ENCODE measurements at places on chromosomes 2 and 18.

DNA sequence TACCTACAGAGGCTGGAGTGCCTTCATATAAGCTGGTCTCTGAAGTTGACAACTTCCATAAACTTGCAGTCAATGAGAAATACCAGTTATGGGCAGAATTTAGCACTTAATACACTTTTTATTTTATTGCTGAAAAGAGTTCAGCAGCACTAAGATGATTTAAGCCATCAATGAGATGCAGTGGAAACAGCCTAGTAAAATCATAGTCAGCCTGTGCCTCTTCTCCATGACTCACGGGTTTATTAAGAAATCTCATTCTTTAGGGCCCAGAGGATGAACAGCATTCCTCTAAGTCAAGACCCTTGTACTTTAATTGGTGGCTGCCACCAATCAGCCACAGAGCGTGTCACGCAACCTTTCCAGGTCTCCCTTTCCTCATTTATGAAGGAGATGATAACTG, 1357.9 kb upstream of the CELF4 start:
- DNase-seq = no peak

GRCh38 chr2:131076707-131077106, 16.6 kb downstream of the FAM168B start:
- no peak for DNase-seq

DNA sequence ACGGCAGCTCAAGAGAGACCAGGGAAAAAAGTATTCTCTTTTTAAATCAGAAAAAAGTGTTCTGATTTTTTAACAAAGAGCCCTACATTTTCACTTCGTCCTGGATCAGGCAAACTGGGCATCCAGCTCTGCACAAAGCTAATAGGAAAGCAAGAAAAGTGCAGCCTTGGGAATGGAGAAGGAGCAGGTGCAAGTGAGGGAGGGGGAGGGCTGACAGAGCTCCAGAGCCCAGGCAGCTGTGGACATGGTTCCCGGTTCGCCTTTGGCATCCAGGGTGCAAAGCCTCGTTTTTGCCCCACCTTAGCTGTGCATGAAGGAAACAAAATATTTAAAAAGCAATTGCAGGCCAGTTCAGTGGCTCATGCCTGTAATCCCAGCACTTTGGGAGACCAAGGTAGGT, 82.2 kb downstream of the FAM124B start:
- no peak for DNase-seq

GRCh38 chr2:53508667-53509066, 258.9 kb upstream of the CHAC2 start:
- no peak for DNase-seq

GRCh38 chr2:120873958-120874887, 138.6 kb downstream of the GLI2 start:
- no peak for DNase-seq

GRCh38 chr2:126921066-126921465, 22.4 kb downstream of the TEX51 start:
- DNase-seq = no peak

DNA sequence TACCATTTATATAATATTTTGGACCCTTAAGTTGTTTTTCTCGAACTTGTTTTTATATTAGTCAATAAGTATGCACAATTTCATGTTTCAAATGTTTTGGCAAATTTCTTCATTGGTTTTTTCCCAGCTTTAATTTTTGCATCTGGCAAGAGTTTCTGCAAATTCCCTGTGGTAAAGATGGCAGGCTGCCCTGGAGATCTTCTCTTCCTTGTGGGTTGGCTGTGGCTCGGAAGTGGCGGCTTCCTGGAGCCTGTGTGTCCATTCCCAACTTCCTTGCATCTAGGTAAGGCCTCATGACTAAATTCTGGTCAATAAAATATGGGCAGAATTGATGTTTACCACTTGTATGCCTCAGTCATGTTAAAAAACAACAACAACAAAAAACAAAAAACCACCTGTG, 818.6 kb downstream of the EPHA4 start:
- no peak for DNase-seq

DNA sequence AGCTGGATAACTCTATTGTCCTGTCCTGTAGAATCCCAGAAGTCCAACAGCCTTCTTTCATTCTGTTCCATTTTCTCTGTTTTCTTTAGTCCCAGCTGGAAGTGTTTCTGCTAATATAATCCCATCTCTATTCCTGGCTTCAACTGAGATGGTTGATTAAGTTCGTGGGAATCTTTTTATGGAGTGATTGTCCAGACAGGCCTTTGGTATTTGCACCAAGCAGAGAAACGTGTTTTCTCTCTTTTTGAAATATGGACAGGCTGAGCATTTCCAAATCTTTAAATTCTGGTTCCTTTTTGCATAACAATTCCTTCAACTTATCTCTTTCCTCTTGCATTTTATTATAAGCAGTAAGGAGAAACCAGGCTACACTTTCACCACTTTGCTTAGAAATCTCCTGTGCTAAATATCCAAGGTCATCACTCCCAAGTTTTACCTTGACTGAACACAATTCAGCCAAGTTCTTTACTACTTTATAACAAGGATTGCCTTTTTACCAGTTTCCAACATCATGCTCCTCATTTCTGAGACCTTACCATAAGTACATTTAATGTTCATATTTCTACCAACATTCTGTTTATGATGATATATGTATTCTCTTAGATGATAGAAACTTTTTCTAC, 108.8 kb downstream of the ZFP36L2 start:
- no peak for DNase-seq

- no peak for DNase-seq
Observed at GRCh38 chr18:21996351-21996826, 173.0 kb upstream of the GATA6 start.

- no peak for DNase-seq
Observed at GRCh38 chr2:138275292-138275690, 226.3 kb upstream of the SPOPL start.

DNA sequence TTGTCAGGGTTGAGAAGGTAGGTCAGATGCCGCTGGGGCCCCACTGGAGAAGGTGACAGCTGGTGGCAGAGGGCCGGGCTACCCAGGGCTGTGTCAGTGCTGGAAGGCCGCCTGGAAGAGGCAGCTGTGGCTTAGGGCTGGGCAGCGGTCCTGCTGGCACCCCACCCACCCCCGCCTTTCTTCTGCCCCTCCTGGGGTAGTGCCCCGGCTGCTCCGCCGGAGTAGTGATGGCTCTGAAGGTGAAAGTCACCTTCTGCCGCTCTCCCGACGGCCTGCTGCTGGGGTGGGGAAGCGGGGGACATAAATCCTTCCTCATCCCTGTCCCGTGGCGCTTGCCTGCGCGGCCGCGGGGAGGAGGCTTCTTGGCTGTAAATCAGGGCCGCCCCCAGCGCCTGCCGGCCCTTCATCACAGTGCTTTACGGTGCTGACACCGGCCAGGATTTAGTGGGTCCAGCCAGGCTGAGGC, 332.2 kb downstream of the DYSF start:
- DNase-seq = no peak

DNA sequence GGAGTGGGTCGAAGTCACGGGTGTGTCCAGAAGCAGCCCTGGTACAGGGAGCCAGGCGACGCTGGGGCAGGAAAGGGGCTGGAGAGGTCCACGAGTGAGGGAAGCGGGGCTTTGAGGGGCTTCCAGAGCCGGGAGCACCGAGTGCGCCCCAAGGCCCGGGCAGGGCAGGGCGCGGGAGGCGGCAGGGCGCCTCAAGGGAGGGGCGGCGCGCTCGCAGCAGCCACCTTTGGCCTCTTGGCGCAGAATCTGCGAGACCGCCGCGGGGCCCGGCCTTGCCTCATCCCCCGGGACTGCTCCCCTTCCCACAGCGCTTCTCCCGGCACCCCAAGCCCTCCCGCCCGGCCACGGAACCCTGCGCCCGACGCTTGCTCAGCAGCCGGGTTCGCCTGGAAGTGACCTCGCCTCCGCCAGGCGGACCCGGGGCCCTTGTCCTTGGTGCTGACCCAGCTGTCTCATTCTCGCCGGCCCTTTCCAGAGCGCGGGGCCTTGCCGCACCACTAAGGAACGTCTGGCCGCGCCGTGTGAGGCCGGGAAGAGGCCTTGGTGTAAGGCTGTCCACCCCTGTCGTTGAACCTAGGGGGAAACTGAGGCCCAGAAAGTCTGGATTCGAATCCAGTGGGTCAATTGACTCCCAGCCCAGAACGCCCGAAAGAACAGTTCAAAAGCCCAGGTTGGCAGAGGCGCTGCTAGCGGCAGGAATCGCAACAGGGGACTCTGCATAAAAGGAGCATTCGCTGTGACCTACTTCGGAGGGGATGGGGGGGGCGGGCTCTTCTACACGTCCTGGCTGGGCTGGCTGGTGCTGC, 584 bp upstream of the DNER start:
- no peak for DNase-seq

DNA sequence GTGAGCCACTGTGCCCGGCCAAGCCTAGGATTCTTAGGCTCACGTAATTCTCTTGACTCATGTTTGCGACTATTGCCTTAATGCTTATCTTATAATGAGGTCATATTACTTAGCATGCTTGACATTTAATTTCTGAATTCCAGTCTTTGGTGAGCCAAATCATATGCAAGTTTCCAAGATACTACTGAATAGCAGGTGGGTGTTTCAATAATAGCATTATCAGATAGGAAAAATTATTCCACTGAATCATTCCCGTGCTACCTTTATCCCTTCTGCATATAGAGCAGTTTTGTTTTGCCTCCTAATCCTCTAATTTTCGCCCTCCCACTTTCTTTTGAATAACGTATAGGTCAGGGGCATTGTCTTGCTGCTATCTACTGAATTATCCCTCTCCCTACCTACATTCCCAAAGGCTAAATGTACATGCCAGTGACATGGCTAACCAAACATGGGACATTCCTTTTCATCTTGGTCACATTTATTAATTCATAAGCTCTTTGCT, 4.9 kb downstream of the DAW1 start:
- no peak for DNase-seq

DNA sequence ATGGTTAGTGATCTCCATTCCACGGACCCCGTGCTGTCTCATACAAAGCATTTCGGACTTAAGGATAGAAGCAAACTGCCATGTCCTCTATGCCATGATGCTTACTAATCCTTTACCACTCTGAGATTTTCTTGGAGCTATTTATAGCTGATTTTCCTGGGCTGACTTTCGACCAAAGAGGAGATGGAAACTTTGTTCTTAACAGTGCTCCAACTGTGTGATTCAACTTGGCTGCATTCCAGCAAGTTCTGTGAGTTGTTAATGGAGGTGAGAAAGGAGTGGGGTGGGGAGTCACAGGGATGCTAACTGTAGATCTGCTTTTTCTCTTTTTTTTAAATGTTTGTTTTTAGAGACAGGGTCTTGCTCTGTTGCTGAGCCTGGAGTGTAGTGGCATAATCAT, 45.5 kb upstream of the MSH2 start:
- DNase-seq = no peak

DNA sequence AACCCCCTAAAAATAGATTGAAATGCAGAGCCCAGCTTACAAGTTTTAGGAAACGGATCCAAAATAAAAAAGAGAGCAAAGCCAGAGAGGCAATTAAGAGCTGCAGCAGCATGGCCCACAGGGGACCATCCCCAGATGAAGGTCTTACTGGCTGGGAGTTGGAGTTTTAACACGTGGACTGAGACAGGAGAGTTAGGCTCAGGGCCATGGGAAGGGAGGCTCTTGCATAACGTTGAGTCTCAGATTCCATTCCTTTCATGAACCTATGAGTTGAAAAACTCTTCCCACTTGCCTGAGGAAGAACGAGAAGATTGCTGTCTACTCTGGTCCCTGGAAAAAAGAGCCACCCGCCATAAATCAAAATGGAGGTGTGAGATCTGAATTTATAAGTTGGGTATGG, 101.8 kb upstream of the NDUFV2 start:
- no peak for DNase-seq

DNA sequence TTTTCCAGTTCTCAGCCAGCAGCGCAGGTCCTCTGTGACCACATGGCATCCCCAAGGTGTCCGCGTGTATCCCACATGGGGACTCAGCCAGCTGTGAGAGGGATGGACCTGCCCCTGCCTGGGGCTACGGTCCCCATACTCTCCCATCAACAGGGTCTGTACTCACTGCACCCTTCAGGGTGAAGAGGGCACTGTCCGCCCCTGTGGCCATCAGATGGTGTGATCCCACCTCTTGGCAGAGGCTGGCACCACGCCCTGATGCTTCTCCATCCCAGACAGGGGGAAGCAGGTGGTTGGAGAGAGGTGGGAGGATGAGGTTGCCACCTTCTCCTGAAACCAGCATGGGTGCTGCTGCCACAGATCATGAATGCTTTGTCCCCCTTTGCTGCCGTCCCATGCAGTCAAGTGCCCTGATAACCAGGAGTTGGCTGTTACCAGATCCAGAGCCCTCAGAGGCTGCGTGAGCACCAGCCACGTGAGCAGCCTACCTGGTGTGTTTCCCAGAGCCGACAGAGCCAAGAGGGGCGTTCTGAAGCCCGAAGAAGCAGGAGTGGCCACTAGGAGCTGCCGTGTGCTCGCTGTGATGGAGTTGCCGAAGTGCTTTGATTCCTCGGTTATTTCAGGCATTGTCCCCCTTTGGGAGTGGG, 93.9 kb downstream of the SH3RF3 start:
- no peak for DNase-seq

DNA sequence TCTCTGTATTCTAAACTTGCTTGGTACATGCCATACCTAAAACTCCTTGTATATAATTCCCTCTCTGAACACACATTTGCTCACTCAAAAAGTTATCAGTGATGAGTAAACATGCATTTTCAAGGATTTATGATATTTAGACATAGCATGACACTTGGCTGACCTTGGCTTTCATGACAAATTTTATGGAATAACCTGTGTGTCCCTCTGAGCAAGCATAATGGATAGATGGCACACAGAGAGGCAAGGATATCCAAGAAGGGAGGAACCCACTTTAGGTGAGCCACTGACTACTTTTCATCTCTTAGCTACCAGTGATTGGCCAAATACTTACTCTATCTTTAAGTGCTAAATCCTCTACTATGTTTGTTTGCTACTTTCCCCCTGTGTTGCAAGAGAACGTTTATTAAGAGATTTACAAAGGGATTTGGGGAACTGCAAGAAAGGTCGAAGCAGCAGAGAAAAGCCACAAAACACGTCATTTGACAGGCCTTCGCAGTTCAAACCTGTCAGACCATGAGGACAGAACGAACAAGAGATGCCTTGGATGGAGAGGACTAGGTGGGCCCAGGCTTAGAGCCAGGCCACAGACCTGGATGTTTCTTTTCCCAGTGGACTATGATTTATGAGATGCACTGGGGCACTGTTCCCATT, 379.9 kb downstream of the NBAS start:
- no peak for DNase-seq

- DNase-seq = no peak
Observed at GRCh38 chr2:123493687-123494086, 531.4 kb upstream of the CNTNAP5 start.

DNA sequence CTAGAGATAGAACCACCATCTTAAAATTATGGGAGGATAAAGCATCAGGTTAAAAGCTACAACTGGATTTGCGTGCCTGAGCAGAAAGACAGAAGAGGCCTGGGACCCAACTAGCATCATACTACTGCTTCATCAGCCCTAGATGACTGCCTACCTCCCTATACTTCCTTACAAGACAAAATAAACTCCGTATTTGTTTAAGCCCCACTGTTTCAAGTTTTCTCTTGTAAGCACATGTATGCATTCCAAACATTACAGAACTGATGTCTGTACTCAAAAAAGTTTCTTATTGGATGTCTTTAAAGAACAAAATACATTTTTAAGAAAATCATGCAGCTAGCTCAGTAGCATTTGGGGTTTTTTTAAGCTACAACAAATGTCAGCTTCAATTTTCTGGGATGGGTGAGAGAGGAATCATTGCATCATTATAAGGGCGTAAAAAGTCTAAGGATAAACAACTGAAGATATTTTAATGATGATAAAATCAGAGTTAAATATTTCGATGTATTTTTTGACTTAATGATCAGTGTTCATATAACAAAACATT, 213.1 kb downstream of the EXOC6B start:
- DNase-seq = no peak
